ENCODE measurements at places on chromosomes 5 and 9.

- no peak for DNase-seq
These were observed 995.4 kb upstream of the ACO1 start for GRCh38 chr9:31389075-31389474.

DNA sequence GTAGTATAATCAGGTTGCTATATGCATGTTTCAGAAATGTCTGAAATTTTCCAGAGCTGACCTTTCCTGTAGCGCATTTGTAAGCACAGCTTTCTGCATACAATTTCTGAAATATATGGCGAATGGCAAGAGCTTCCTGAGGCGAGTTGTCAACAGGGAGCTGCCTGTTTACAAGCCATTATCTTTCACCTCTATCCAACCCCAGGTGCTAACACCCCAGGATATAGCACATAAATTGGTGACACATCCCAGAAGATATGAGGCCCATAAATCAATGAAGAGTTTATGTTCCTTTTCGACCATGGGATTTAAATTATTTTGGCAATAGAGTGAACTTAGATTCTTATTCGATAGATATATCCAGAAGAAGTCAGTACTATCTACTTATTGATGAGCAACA, 379.8 kb downstream of the KDM4C start:
- DNase-seq = no peak

DNA sequence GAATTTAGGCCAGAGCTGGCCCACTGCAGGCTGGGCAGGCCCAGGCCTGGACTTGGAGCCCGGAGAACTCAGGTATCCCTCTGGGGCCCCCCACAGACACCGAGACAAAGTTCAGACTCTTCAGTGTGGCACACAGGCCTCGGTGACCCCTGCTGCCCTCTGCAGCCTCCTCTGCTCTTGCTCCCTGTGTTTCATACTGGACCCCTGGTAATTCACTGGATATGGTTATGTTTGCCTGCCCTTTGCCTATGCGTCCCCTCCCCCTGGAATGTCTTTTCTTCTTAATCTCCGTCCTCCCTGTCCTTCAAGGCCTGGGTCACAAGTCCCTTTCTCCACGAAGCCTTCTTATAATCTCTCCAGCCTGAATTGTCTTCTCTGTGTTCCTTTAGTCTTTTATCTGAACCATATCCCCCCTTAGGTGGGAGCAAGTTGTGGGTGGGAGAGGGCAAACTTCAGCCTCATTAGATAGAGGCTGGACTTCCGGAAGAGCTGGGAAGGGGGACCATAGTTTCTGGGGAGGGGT, 30.1 kb downstream of the GSN start:
- no peak for DNase-seq

GRCh38 chr9:106717686-106718085, 145.3 kb upstream of the ZNF462 start:
- DNase-seq = peak; percentile 71

DNA sequence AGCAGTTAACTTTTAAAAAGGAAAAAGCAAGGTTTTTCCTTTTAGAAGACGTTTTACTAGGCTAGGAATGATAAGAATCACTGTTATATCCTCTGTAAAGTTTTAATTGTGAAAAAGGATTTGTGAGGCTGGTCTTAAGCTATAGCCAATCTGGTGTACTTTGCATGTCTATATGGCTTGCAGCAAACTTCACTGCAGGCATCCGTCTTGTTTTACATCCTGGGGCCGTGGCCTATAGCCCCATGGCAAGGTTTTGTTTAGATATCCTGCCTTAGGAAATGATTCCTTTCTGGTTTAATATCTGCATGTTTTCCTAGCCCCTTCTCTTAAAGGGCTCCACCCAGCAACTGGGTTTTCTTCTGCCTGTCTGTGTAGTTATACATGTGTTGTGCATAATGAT, 272.8 kb downstream of the ICE1 start:
- no peak for DNase-seq

DNA sequence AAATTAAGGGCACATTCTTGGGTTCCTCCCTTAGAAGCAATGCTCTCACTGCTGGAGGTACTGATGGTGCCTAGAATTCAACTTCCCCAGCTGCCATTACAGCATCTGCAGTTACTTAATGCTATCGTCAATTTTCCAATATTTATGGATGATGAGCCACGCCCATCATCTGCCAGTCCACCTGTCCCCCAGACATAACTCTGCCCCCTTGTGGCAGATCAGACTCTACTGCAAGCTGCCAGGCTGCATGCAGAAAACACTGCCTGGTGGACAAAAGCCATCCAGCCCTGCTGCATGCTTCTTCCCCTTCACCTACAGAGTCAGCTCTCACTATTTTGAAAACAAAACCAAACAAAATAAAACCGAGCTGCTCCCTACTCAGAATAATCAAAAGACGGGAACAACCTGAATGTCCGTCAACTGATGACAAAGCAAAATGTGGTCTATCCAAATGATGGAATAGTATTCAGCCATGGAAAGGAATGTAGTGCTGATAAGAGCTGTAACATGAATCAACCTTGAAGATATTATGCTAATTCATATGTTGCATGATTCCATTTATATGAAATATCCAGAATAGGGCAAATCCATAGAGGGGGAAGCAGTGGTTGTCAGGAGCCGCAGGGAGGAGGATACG, 66.4 kb downstream of the RETREG1 start:
- peak; percentile 81 for DNase-seq

- no peak for DNase-seq
These were observed 106.1 kb downstream of the THBS4 start for GRCh38 chr5:80141147-80141671.

DNA sequence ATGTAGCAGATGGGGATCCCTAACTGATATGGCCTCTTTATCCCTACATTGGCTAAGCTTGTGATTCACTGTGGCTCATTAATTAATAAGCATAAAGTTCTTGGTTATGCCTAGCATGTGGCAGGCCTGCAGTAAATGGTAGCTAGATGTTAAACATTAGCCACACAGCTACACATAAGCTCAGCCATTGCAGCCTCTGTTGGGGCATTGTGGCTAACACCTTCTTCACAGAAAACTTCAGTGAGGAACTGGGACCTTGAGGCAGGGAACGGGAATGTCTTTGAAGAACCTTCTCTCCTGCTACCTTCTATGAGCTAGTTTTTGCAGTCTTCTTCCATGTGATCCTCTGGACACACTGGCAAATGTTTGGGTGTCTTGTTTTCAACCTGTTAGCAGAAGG, 338.2 kb downstream of the NTRK2 start:
- no peak for DNase-seq

- DNase-seq = peak; percentile 65
These were observed 833 bp downstream of the ANKHD1 start for GRCh38 chr5:140402258-140403074.

- DNase-seq = no peak
These were observed 958 bp downstream of the CD180 start for GRCh38 chr5:67195406-67196275.

DNA sequence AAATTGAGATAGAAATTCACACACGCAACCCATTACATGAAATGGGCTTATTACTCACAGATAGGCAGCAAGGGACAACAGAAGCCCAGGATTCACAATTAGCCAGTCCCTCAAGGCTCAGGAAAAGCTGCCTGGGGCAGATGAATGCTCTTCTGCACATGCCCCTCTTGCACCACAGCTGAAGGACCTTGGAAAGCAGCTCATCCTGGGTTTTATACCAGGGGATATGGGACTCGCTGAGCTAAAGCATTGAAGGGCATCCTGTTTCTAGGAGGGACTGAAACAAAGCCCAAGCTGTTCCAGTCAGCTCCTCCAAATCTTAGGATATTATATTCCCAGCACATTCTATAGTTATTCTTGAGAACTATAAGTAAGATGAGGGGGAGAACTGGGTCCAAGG, 15.7 kb upstream of the TTC1 start:
- DNase-seq = no peak

Data from ELR (cell line).